Brain pericyte (primary cell): ENCODE measurements at places on chromosomes 2 and 18.

GRCh38 chr2:75146606-75147332 is 52.6 kb downstream of the TACR1 start:
- DNase-seq = no peak

- no peak for DNase-seq
Observed at GRCh38 chr2:7634409-7634808, 717.2 kb downstream of the RNF144A start.

GRCh38 chr2:157897106-157897971 is 21.2 kb upstream of the ACVR1 start:
- DNase-seq = no peak

GRCh38 chr18:35096677-35097011 is 55.4 kb downstream of the MAPRE2 start:
- no peak for DNase-seq

GRCh38 chr2:21836719-21837118 is 713.0 kb downstream of the TDRD15 start:
- DNase-seq = no peak

DNA sequence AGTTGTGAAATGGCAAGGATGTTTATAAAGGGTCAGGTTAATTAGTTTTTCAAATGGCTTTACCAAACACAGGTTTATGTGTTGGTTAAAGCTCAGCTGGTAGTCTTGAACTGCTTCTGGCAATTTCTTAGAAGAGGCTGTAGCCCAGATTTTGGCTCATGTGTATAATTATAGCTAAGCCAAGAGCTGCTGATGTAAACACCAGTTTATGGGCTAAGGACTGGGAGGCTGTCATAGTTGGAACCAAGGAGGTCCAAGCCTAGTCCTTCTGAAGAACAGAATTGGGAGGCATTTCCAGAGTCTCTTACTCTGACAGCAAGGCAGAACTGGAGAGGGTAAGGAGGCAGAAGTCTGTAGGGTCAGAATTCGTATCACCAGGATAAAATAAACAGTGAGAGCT is 25.4 kb downstream of the UBE2E3 start:
- DNase-seq = no peak

DNA sequence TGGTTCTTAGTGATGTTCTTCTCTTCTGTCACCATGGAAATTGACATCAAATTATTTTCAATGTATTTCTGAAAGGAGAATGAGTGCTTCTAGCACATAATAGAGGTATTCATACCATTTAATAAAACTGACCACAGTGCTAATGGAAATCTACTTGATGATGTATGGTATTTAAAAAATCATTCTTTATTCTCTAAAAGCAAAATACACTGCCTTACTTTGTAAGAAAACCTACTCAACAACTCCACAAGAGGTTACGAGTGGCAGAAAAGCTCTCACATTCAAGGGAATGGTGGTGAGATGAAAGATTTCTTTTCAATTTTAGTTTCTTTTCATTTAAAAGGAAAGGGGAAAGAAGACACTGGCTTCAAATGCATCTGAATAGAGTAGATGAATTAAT is 382.3 kb upstream of the CHST9 start:
- DNase-seq = no peak

DNA sequence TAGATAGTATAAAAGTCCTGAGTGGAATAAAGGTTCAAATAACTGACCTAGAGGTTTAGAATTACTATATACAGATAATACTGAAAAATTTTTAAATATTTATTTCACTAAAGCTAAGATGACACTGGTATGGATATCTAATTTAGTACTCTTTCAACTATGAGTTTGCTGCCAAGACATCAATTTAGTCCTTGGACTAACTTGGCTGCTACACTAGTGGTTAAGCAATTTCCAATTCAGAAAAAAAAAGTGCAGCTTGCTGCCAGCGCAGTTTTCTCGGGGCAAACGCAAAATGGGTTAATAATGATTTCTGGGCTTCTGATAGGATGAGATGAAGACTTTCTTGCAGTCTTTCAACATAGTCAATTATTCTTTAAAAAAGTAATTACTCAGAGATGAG is 10.8 kb downstream of the BUB1 start:
- DNase-seq = no peak

GRCh38 chr2:44169155-44169898 is 652 bp downstream of the PPM1B start:
- no peak for DNase-seq

DNA sequence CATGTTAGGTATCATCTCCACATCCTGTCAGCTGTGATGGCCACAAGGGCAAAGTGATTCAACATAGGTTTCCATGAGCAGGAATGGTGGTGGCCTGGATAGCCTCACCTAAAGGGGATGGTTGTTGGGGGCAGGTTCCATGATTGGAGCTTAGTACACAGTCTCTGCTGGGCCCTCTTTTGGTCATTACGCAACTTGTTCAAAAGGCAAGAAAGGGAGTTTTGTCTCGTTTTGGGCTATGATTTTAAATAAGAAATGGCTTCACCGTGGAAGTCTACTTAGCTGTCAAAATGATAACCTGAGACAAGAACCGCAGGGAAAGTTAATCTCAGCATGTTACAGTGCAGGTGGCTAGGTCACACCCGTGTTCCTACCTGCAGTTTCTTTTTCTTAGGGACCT is 13.1 kb upstream of the MC4R start:
- no peak for DNase-seq

- DNase-seq = no peak
Observed at GRCh38 chr2:144099780-144100377, 420.0 kb downstream of the ZEB2 start.

DNA sequence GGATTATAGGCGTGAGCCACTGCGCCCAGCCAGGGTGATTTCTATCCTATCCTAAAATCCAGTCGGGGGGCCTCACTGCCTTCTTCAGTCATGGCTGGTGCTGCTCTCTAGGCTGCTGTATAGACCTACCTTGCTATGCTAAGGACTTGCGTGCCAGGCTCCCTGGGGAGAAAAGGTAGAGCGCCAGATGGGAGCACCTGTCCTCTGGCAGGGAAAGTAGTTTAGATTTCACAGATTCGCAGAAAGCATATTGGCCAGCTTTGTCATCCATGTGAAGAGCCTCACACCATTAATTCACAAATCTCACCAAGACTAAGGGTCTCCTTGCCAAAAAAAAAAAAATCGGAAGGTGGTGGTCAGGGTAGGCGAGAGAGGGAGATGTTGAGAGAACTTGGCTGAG is 217.6 kb downstream of the ATAD2B start:
- DNase-seq = no peak

- DNase-seq = no peak
Observed at GRCh38 chr2:218435003-218435982, 16.4 kb downstream of the VIL1 start.

- DNase-seq = no peak
Observed at GRCh38 chr2:219509780-219510511, 4.3 kb upstream of the ASIC4 start.

GRCh38 chr2:1715184-1716013 is 28.9 kb downstream of the PXDN start:
- no peak for DNase-seq

DNA sequence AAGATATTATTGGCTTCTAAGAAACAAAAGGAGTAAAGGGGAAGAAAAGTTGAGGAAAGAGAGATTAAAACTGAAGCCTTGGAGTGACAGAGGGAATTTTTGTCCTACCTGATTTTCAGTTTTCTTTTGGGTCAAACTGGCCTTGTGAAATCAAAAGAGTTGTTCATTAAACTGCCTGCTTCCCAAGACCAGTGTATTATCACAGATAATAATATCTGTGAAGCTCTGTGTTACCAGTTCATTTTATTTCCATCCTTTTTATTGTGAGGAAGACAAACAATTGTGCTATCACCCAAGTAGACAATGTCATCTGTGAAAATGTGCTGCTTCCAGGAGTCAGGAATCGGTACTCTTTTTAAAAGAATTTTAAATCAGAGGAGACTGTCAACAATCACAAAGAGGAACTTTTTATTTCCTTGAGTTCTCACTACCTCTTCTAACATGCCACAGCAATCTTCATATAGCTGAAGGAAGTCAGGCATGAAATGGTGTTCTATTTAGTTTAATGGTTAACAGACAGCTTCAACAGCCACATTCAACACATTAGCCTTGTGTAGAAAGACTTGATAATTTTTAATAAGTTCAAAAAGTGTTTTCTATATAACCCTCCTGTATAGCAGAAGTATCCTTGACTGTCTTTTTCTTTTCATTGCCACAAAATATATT is 554.8 kb downstream of the PIK3C3 start:
- DNase-seq = no peak
